ENCODE measurements at places on chromosomes 3 and 15.

GRCh38 chr3:110378481-110378880 is 693.1 kb upstream of the NECTIN3 start:
- peak; percentile 9 for DNase-seq

DNA sequence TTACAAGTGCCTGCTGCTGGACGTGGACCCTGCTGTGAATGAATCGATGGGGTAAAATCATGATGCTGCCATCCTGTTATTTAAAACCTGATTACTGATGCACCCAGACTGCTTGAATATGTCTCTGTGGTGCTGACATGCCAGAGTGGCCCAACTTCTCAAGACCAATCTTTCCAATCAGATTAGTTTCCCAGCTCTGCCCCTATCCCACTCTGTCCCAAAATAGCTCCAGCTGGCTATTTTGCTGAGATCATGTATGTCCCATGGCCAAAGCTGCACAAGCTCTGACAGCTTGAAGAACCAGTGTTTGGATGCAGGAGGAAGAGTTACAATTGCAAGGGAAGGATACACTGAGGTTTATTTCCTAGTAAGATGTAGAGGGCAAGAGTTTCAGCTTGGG is 153.6 kb downstream of the TMEM108 start:
- no peak for DNase-seq

DNA sequence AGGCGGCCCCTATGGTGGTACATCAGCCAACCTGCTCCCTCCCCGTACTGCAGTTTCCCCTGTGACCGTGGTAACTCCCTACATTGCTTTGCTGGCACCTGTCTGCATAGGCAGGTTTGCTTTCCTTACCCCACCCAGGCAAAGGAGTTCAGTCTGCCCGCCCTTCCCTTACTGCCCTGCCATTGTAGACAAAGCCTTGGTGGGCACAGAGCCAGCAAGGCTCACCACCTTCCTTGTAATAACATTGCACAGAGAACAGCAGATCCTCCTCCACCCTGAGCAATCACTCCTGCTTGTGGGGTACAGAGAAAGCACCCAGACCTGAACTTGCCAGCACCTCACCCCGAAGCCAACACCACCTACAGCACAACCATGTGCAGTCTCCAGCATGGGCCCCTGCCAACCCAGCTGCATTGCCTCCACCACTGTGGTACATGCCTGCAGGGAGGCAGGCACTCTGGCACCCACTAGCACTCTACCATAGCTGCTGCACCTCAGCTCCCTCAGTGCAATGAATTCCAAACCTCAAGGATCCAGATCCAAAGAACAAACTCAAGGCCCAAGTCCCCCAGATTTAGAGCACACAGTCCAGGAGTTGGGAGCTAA is 192.7 kb upstream of the KCNMB2 start:
- no peak for DNase-seq

DNA sequence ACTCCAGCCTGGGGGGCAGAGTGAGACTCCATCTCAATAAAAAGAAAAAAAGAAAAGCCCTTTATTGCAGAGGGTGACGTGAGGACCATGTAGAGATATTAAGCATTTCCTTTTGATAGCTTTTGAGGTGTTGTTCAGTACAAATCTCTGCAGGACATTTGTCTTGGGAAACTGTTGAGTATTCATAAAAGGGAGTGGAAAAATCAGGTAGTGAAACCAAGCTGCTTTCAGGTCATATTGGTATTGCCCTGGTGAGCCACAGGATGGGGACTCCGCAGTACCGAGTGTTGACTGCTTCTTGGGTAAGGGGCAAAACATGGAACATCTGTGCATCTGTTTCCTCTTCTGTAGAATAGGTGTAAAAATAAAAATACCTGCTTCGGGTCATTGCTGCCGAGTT is 9.9 kb downstream of the ITPR1 start:
- no peak for DNase-seq

DNA sequence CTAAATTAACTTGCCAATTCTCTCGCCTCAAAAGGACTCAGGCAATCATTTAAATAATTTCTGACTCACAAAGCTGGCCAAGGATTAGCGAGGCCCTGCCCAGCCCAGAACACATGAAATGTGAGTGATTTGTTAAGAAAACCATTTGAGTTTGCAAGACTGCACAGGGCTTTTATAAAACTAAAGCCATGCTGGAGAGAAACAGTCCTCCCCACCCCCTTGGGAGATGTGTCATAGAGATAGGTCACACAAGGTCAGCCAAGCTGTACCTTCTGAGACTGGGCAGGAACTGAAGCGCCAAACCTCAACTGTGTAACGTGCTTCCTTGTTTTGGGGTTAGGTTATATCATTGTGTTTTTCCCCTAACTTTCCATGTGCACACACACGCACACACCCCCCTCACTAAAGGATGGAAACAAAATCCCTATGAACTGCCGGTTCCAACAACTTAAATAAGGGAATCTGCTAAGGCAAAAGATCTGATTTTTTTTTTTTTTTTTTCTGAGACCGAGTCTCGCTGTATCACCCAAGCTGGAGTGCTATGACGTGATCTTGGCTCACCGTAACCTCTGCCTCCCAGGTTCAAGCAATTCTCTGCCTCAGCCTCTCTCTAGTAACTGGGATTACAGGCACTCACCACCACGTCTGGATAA is 8.1 kb downstream of the SPATA12 start:
- DNase-seq = peak; percentile 82

DNA sequence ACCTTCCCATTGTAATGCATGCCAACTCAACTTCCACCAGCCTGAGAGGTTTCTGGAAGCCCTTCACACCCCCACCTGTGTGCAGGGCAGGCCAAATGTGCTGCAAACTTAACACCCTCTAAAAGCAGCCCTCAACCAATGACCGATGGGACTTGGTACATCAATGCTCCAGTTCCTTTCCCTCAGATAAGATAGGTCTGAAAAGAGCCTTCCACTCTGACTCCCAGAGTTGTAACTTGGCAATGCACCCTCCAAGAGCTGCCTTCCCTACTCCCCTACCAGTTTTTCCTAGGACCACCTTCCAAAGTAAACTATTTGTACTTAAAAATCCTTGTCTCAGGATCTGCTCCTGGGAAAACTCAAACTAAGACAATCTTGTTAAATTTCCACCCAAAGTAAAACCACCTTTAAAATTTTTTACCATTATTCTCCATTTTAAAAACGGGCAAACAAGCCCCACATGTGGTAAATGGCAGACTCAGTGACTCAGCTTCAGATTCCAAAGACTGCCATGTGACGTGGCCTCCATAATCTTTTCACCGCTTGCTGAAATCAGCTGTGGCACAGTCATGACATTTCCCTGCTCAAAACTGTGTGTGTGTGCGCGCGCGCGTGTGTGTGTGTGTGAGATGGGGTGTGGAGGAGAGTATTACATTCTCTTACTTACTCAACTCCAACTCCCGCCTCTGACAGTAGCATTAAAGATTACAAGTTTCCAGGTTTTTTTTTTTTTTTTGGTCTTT is 17.2 kb downstream of the RASGRP1 start:
- peak; percentile 15 for DNase-seq

DNA sequence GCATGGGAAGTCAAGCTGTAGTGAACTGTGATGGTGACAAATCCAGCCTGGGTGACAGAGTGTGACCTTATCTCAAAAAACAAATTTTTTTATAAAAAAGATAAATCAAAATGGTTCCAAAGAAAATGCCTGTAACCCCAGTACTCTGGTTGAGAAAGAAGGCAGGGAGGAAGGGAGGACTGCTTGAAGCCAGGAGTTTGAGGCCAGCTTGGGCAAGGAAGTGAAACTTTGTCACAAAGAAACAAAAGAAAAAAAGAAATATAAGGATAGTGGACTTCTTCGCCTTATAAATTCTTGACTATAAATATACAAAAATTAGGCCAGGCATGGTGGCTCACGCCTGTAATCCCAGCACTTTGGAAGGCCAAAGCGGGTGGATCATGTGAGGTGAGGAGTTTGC is 34.1 kb downstream of the SMARCC1 start:
- no peak for DNase-seq

GRCh38 chr3:141796081-141796888 is 33.1 kb downstream of the GRK7 start:
- DNase-seq = peak; percentile 84

- no peak for DNase-seq
These were observed 113.9 kb downstream of the OXNAD1 start for GRCh38 chr3:16378920-16379319.

DNA sequence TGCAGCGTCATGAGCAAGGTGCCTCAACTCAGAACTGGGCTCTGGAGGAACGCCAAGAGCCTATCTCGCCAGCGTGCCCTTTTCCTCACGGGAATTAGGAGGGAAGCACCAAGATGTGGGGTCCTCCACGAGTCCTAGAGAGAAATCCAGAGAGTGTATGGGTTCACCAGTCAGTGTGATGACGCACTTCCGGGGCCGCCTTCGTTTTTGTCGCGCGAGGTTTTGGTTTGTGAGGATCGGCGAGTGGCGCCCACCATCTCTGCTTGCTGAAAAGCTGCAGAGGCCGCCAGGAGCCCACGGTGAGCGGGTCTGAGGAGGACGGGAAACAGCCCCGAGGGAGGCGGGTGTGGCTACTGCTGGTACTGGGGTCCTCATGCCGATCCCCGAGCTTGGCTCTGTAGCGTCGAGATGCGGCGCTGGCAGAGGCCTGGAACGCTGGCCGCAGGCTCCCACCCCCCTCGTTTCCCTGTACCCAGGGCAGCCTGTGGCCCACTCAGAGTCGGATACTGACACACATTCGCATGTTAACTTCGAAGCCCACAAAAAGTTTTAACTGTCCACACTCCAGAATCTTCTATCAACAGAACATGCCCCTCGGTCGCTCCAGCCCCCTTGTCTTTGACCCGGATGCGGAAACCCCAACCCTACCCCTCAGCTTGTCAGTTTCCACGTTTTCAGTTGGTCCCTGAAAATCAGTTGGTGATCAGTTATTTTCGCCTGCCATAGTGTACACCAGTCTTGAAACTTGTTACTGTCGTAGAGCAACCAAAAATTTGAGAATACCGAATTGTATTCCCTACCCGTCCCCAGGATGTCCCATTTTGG is 30.4 kb downstream of the ZNF662 start:
- DNase-seq = peak; percentile 28

GRCh38 chr15:49288391-49288790 is 118.3 kb downstream of the GALK2 start:
- DNase-seq = peak; percentile 58

DNA sequence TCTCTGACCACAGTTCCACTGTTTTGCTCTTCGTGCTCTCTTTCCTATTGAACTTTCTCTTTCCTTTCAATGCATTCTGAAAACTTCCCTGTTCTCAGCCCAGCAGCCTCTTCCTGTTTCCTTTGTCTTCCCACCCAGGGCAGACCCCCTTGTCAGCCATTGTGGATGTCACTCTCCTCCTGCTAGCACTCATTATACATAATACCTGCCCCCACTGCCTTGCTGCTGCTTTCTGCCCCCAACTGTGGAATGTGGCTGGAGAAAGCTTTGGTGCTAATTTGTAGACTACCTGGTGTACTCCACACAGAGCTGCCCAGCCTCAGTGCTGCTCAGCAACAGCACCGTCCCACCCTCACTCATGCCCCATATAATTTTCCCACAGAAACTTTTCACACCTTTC is 80.2 kb downstream of the CHCHD6 start:
- no peak for DNase-seq

DNA sequence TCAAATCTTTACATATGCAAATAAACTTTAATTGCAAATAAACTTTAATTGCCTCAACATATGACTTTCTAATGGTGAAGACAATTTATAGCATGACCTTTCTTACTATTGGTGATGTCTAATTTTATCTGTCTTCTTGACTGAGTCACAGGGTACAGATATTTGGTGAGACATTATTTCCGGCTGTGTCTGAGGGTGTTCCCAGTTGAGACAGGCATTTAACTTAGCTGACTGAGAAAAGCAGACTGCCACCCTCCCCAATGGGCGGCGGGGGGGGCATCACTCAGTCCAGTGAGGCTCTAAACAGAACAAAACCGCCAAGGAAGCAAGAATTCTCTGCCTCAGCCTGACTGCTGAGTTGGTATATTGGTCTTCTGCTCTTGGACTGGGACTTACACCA is 160.0 kb downstream of the TBL1XR1 start:
- no peak for DNase-seq

DNA sequence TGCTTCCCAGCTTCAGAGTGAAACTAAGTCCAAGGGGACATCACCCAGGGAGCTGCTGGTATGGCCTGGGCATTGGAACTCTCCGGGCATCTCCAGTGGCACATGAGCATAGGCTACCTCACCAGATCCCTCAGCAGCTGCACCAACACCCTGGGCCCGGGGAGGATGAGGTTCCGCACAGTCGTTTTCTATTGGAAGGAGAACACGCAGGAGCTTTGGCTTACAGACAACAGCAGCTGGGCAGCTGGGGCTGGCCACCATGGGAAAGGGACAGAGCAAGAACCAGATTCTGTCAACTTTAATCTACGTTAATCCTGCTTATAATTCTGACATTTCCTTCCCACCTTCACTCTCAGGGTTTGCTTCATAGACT is 65.5 kb downstream of the MYO1E start:
- DNase-seq = peak; percentile 28

DNA sequence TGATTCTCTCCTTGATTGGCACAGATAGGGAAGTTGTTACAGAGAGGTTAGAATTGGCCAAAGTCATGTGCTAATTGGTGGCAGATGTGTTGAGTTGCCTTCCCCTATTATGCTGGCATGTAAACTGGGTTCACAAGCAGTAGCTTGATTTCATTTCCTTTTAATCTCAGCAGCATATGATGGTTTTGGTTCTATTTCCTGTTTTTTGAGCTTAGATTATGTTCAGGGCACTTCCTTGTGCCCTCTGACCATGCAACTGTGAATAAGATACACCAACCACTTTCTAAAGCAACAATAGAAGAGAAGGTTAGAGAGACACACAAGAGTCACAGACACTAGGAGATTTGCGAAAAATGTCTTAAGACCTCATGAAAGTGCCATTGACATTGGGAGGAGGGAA is 16.5 kb downstream of the HPS3 start:
- no peak for DNase-seq

DNA sequence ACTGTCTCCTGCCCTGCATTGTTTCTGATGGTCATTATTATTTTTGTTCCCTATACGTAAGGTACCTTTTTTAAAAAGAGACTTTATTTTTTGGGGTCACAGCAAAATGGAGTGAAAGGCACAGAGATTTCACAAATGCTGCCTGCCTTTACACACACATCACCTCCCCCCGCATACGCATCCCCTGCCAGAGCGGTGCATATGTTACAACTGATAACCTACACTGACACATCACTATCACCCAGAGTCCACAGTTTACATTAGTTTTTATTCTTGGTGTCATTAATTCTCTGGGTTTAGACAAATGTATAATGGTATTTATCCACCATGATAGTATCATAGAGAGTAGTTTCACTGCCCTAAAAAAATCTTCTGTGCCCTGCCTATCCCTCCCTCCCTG is 43.6 kb upstream of the KLF13 start:
- DNase-seq = no peak

DNA sequence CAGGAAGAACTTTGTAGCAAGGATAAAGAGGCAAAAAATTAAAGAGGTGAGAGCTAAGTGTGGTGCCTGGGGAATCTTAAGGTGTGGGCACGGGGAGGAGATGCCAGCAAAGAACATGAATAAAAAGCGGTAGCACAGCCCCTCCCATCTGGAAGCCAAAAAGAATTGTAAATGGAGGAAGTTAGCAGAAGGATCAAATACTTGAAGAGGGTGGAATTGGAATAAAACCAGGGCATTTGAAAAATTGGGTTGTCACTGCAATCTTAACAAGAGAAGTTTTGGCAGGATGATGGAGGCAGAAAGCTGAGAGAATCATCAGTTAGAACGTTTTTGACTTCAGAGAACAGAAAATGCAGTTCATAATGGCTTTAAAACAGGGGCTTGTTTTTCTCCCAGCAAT is 2.4 kb downstream of the CCR2 start:
- DNase-seq = no peak
